ENCODE measurements at places on chromosomes 5 and 9.

DNA sequence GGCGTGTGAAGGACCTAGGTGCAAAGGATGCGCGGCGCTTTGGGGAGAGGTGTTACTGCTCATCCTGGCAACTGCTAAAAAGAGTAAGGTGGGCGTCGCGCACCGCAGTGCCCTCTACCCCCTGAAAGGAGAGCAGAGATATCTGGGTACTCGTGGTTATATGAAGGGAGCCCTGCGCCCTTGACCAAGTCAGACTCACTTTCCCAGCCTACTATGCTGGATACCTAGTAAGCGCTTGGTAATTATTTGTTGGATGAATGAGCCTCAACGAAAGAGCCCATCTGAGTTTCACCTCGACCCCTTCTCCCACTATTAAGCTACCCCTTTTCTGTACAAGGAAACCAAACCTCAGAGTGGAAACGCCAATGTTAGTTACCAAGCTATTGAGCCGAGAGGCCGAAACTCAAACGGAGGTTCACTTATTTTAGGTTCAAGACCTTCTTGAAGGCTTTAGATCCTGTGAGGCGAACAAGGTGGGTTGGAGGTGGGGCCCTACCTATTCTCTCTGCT, 8.0 kb downstream of the LHX6 start:
- no peak for DNase-seq

GRCh38 chr9:87359264-87359663, 138.4 kb upstream of the DAPK1 start:
- DNase-seq: no peak

- DNase-seq: no peak
These were observed 105.5 kb upstream of the PITX1 start for GRCh38 chr5:135139381-135140134.

GRCh38 chr9:10479172-10479571, 133.6 kb downstream of the PTPRD start:
- no peak for DNase-seq

DNA sequence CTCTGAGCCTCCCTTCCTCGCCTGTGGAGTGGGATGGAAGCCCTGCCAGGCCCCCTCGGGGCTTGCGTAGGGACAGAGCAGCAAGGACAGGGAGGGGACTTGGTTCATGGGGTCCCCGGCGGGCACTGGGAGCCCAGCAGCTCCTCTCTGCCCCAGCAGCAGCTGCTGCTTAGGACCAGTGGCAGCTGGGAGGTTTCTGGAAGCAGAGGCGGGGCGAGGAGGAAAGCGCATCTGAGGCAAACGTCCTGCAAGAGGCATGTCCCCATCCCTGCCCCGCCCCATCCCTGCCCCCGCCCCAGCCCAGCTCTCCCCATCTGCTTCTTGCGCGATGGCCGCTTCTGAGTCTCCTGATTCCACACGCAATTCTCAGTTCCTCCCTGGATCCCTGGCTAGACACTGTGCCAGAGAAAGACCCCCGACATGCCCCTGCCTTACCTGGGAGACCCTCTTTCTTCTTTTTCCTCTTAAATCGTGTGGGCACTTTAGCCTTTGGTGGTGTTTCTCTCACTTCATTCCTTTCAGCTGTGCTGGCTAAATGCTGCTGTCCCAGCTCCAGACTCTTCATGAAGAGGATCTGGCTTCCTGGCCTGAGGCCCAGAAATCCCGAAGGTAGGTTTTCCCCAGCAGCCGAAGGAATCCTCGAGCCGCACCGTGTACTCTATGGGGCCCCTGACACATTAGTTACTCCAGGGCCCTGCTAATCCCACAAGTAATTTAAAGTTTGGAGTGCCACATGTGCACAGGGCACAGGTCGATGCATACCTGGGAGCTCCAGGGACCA, 4.4 kb upstream of the OR2S2 start:
- DNase-seq: no peak

GRCh38 chr5:173953528-173954090, 35.4 kb upstream of the C5orf47 start:
- no peak for DNase-seq

DNA sequence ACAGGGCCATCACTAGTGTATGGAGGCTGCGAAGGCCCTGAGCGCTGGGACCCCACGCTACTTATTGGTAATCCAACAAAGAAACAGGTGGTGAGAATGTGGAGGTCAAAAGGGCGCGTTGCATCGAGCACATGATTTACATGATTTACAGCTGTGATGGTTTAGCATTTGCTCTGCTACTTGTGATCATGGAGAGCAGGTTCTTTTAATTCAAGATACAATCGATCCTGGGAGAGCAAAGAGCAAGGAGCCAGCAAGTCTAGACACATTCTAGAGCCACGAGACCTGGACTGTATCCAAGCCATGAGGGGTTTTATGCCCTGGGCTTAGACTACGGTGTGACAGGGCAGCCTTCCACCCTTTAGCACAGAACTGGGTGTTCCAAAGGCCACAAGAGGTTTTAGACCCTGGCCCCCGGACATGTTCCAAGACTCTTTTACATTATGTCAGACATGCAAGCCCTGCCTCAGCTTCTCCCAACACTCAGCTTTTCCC, 47.0 kb upstream of the CLK4 start:
- no peak for DNase-seq

- DNase-seq: no peak
These were observed 36.8 kb downstream of the SLC22A5 start for GRCh38 chr5:132406144-132406783.

GRCh38 chr5:1244255-1244654, 19.1 kb downstream of the SLC6A18 start:
- DNase-seq: no peak

DNA sequence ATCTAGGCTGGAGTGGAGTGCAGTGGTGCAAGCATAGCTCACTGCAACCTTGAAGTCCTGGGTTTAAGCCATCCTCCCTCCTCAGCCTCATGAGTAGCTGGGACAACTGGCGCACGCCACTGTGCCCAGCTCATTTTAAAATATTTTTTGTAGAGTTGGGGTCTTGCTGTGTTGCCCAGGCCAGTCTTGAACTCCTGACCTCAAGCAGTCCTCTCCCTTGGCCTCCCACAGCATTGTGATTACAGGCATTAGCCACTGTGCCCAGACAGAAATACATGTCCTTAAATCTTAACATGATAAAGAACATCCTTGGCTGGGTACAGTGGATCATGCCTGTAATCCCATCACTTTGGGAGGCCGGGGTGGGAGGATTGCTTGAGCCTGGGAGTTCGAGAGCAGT, 6.7 kb downstream of the ZNF483 start:
- DNase-seq: no peak

DNA sequence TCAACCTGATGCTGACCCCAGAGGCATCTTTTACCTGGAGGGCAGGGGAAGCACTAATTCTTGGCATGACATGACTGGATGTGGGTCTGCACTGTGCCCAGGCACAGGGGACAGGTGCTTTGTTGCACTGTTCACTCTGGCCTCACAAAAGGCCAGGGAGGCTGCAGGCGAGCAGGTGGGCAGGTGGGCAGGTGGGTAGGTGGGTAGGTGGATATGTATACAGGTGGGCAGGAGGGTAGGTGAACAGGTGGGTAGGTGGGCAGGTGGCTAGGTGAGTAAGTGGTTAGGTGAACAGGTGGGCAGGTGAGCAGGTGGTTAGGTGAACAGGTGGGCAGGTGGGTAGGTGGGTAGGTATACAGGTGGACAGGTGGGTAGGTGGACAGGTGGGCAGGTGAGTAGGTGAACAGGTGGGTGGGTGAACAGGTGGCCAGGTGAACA, 1.5 kb downstream of the PAEP start:
- no peak for DNase-seq

DNA sequence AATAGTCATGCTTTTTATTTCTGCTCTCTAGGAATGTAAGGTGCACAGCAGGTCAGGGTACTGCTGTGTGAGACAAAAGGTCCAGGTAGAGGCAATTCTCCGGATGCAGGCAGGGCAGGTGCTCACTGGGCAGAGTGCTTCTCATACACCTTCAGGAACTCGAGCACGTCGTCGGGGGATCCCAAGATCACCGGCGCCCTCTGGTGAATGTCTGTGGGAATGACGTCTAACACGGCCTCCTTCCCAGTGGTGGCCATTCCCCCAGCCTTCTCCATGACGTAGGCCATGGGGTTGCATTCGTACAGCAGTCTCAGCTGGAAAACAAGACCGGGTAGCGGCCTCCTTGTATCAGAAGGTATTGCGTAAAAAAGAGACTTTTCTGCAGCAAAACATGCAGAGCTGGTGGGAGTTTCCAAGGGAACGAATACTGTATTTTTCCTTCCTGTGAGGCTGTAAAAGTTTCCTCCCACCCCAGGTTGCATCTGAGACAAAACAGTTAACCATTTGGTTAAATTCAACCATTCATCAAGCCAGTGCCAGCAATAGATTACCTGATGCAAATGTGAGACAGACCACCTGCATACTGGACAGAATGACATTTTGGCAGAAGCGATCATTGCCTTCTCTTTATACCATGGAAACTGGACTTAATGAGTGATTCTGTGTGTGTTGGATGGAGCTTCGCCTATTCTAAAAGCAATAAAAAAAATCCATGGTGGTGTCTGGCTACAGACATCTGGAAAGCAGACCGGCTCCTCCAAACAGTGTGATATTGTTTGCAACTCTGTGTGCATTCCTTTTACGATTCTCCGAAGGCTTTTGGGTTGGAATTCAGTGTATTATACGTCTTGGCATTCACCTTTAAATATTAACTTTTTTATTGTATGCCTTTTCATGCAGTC, 9.9 kb upstream of the FBP2 start:
- peak; percentile 25 for DNase-seq

DNA sequence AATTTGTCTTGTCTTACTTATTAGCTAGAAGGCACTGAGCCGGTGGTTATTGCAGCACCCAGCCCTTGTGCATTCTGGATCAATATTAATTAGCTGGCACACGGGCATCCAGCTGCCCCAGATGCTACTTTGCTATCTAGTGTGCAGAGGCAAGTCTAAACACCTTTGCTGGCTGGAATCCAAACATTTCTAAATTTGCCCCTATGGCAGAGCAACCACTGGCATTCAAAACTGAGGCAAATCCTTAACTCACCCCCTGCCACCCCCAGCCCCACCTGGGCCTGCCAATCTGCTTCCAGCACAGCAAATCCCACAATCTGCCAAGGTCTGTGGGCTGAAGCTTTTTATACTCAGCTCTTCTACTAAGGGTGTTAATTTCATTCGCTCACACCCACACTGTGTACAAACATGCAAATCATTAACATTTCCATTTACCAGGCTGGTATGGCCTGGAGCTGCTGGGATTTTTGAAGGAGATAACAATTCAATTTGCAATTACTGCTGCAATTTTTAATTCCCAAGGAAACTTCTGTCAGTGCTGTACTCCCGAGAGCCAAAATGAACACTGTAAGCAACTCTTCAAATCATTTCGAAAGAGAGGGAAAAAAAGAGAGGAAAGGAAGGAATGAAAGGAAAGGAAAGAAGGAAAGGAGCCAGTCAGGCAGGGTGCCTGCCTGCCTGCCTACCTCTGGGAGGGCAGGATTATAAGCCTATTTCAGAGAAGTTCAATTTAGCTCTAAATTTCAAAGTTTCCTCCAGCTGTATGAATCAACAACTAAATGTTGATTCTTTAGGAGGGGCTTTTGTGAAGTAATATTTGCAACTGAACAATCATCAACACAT, 35.5 kb downstream of the RAPGEF1 start:
- no peak for DNase-seq

GRCh38 chr5:156219483-156220005, 107.4 kb upstream of the SGCD start:
- no peak for DNase-seq

DNA sequence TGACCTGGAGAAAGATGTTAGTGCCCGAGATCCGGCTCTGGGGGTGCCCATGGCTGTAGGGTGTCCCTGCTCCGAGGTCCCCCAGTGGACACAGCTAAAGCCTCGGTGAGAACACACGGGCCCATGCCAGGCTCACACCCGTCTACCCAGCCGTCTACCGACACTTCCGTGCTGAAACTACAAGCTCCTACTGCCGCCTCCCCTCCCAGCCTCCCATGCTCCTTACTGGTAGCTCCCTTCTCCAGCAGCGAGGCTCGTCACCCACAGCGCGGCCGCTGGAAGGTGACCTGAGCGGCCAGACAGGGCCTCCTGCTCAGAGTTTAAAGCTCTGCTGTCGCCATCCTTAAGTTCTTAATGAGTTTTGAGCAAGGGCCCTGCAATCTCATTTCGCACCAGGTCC, 33.2 kb upstream of the CLPTM1L start:
- no peak for DNase-seq

DNA sequence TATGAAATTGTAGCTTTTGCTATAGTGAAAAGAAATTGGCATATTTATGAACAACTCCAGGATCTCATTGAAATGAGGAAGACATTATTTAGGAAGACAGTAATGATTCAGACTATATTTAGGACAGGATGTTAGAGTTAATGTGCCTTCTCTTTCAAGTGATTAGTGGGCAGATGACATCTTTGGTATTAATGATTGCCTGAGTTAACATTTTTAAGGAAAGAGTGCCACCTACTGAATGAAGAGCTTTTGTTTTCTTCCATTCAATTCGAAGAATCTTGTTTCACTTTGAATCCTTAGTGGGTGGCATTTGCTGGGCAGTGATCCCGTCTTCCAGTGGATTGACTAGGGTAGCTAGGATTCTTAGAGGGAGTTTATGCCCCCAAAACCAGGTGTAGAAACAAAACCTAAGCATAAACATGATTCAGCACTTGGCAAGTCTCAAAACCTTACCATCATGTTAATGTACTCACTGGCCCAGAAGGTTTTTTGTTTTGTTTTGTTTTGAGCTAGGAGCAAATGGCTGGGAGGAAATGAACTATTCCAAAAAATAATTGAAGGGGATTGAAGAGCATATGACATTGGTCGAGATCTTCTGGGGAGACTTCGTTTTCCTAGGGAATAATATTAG, 23.2 kb downstream of the MAP3K1 start:
- DNase-seq: no peak

DNA sequence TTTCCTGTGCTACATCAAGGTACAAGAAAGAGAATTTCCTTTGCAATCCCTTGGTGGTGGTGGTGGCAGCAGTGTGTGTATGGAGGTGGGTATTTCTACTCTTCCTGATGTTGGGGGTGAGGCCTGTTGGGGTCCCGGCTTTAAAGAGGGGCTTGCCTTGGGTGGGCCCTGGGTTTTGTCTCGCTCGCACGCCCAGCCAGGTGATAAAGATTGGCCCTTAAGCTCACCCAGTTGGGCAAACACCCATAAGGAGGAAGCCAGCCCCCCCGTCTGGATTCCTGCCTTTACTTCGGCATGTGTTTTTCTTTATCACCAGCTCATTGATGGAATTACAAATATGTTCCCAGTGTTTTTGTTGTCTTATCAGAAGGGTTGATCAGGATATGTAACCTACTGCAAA, 16.0 kb upstream of the SARDH start:
- no peak for DNase-seq

DNA sequence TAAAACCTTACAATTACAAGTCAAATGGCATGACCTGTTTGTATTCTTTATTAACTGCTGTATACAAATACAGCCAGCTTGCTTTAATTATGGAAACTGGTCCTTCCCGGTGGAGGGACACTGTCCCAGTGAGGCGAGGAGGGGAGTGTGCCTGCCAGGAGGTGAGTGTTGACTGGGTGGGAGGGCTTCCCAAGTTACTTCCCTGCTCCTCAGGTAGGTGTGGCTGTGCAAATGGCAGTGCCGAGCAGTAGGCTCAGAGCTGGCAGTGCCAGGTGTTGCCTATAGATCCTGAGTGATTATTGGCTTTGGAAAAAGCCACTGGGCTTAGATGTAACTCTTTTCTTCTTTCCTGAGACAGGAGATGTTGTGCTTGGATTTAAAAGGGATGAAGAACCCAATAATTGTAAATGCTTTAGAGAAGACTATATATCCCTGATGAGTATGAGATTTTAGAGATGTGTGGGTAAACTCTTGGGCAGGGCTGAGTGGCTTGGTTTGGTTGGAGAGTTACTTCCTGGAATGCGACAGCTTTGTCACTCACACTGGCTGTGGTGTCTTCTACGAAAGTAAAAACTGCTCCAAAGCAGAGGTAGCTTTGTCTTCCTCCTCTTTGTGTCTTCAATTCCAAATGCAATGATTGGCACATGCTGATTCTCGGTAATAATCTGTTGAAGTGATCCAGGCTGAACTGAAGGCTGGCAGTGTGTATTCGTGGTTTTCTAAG, 43.7 kb downstream of the GLRX start:
- no peak for DNase-seq
